Diencephalon (tissue), 1 donor: ENCODE measurements at places on chromosomes 1 and 21. TPM values are rescaled to one million over a fixed set of nuclear protein-coding genes. Genes with fewer than 3 reads are reported as not detected.

ILDR2 gene
- total RNA-seq: 76.8 TPM

OR6N1 gene
- not detected for total RNA-seq

OPTC gene
- total RNA-seq: not detected

RHD gene
- 0.92 TPM for total RNA-seq

LAPTM5 gene
- 10.1 TPM for total RNA-seq

TRIM45 gene
- total RNA-seq: 4.8 TPM

TRIM17 gene
- 4.4 TPM for total RNA-seq

LHX8 gene
- 26.8 TPM for total RNA-seq

IRF2BP2 gene
- total RNA-seq: 112 TPM

PPM1J gene
- 5.5 TPM for total RNA-seq

CHI3L2 gene
- 0.92 TPM for total RNA-seq

FCGR1A gene
- total RNA-seq: 14.1 TPM

MAN1C1 gene
- 11.1 TPM for total RNA-seq

C1orf116 gene
- not detected for total RNA-seq

FCER1G gene
- 5.3 TPM for total RNA-seq

CLDN8 gene
- total RNA-seq: not detected

ALPL gene
- 10.4 TPM for total RNA-seq

GBP4 gene
- 1.8 TPM for total RNA-seq

B3GALT2 gene
- total RNA-seq: 87.0 TPM

NTNG1 gene
- 129 TPM for total RNA-seq

OR2AK2 gene
- 2.1 TPM for total RNA-seq

HPDL gene
- 1.2 TPM for total RNA-seq

POU3F1 gene
- total RNA-seq: 1.6 TPM

CADM3 gene
- total RNA-seq: 134 TPM

HOOK1 gene
- total RNA-seq: 19.6 TPM

OLIG2 gene
- total RNA-seq: 51.4 TPM

KRTAP7-1 gene
- total RNA-seq: not detected

UBE2G2 gene
- total RNA-seq: 74.0 TPM

HUNK gene
- total RNA-seq: 8.1 TPM

RHBG gene
- not detected for total RNA-seq
